ENCODE measurements at places on chromosomes 16 and 17.

GRCh38 chr17:5247621-5248020 is 13.0 kb upstream of the SCIMP start:
- no peak for DNase-seq
- no peaks in the 10 kb centered on the region for H3K36me3 ChIP-seq
- no peak overlapping the region for H3K27ac ChIP-seq
- no peak overlapping the region for H3K4me3 ChIP-seq
- no peaks in the 10 kb centered on the region for H3K27me3 ChIP-seq
- peaks cover 10% of the 10 kb centered on the region for H3K4me1 ChIP-seq

DNA sequence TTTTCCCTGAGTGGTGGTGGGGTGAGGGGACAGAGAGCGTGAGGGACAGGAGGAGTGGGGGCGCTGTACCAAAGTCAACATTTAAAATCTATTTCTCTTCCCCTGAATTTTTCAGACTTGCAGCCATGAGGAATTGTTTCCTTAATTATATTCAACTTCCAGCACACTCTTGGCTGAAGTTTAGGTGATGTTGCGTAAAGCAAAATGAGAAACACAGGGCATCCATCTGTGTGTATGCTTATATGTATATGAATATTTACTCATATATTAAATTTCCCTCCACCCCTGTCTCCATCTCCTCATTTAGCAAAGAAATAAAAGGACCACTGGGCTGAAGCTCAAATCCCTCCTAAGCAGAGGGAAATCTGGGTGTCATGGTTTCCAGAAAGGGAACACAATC is 218.1 kb downstream of the XYLT1 start:
- H3K4me3 ChIP-seq = no peak overlapping the region
- H3K27ac ChIP-seq = no peak overlapping the region
- no peaks in the 10 kb centered on the region for H3K4me1 ChIP-seq
- DNase-seq = no peak

GRCh38 chr16:4987250-4987579 is 29.1 kb downstream of the SEC14L5 start:
- DNase-seq = no peak
- no peaks in the 10 kb centered on the region for H3K36me3 ChIP-seq
- H3K4me3 ChIP-seq = peak overlapping the region; percentile 48
- H3K27me3 ChIP-seq = peaks cover 49% of the 10 kb centered on the region
- no peak overlapping the region for H3K27ac ChIP-seq

GRCh38 chr17:69357701-69358100 is 30.8 kb upstream of the ABCA5 start:
- no peaks in the 10 kb centered on the region for H3K27me3 ChIP-seq
- H3K4me3 ChIP-seq = no peak overlapping the region
- no peaks in the 10 kb centered on the region for H3K36me3 ChIP-seq

DNA sequence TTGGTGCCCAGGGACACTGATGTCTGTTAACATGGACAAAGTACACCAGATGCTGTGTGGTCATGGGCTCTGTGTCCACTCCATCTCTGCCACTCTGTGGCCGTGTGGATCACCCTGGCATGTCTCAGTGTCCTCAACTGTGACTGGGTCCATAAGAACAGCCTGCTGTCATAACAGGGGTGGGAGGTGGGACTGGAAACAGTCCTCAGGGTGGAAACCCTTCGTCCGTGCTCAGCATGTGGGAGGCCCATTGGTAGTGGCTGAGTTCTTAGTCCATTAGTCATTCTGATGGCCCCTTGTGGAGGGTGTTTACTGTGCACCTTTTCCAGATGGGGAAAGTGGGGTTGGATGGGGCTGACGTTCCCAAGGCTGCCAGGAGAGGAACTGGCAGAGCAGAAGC is 12.8 kb downstream of the FLYWCH2 start:
- H3K4me3 ChIP-seq = no peak overlapping the region
- H3K27me3 ChIP-seq = no peaks in the 10 kb centered on the region

- H3K36me3 ChIP-seq = no peaks in the 10 kb centered on the region
- H3K27ac ChIP-seq = peak overlapping the region; percentile 45
- DNase-seq = no peak
- H3K4me3 ChIP-seq = no peak overlapping the region
Measured at GRCh38 chr16:75423723-75424104, 9.6 kb downstream of the CFDP1 start.

GRCh38 chr17:68598074-68598473 is 3.1 kb downstream of the FAM20A start:
- H3K4me3 ChIP-seq = peak overlapping the region; percentile 83
- H3K36me3 ChIP-seq = no peaks in the 10 kb centered on the region
- H3K27ac ChIP-seq = peak overlapping the region; percentile 79
- no peak for DNase-seq
- peaks cover 63% of the 10 kb centered on the region for H3K4me1 ChIP-seq
- peaks cover 25% of the 10 kb centered on the region for H3K27me3 ChIP-seq
